ENCODE measurements at places on chromosomes 6 and 20.

DNA sequence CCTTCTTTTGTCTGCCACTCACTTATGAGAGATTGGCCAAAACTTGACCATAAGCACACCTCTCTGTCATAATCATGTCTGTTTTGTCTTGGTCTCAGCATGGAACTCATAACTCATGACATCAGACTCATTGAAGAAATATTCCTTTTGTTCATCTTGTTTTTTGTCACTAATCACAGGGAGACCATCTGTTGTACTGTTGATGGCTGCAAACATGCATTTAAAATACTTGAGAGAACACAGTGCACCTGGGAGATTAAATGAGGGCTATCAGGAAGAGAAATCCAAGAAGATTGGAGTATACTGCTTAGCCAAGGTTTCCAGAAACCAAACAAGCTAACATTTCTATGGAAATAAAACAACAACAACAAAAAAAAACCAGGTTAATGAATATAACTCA, 689.7 kb downstream of the EPM2A start:
- no peak for DNase-seq

DNA sequence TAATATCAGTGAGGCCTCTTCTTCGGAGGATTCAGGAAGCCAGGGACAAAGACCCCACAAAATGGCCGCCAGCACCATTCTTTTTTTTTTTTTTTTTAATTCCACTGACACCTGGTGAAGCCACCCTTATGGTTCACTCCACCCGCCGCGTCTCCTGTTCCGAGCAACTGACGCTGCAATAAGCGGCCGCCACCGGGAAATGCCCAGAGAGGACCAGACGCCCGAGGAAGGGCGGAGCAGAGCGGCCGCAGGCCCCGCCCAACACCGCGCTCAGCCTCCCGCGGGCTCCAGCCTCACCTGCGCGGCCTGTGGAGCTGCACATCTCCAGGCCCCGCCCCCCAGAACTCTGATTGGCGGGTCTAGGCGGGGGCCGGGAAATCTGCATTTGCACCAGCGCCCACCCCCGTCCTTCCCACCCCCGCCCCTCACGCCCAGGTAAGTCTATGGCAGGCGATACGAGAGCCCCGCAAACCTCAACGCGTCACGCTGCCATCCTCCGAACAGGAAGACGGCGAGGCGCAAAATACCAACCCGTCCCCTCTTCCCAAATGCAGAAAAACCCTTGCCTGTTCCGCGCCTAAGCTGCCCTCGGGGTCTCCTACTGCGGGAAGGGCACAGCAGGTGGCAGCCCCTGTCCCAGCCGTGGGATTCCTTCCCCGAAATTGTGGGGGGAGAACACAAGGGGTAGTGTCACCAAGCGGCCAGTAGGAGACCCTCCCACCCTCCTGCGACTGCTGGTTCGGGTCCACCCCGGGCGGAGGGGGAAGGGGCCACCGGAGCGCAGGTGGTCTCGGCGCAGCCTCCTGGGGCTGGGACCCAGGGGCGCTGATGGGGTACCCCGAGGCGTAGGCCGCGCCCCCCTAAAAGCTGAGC, 960 bp downstream of the ATP9A start:
- peak; percentile 25 for DNase-seq

GRCh38 chr6:72933233-72933632, 292.1 kb downstream of the KHDC1L start:
- no peak for DNase-seq

GRCh38 chr6:168016721-168017525, 19.5 kb downstream of the KIF25 start:
- DNase-seq, result no peak

DNA sequence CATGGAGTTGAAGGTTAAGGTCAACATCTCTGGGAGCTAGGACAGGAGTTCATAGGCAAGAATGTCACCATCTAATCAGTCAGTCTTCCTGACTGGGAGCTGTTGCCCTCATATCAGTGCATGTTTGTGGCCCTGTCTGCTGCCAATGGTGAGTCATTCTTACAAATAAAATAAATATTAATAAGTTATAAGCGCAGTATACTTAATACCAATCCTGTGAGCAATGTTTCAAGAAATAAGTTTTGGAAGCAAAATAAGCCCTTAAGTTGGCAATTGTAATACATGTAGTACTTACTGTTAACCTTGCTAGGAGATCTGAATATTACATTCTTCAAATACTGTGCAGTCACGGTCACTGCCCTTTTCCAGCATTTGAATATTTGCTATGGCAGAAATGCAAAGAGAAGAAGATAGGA, 20.2 kb upstream of the MDGA1 start:
- no peak for DNase-seq

All from activated CD8-positive, alpha-beta memory T cell treated with anti-CD3 and anti-CD28 coated beads for 4 hours (primary cell).